Fibroblast of skin of left quadriceps (primary cell): ENCODE measurements at places on chromosomes 7 and 10.

DNA sequence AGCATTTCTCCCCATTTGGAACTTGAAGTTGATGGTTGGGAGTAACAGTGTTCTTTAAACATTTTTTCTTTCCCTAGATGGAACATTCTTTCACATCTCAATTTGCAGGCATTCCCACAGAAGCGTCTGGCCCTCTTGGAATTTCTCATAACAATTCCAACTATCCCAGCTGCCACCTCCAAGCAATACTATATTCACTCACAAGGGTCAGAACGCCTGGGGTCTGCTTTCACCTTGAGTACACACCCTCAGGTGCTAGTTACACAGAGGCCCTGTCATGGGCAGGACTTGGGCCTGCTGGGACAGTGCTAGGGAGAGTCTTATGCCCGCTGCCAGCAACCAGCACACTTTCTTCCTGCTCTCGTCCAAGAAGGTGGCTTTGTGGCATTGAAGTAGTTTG is 136.5 kb downstream of the JCAD start:
- DNase-seq, result no peak

DNA sequence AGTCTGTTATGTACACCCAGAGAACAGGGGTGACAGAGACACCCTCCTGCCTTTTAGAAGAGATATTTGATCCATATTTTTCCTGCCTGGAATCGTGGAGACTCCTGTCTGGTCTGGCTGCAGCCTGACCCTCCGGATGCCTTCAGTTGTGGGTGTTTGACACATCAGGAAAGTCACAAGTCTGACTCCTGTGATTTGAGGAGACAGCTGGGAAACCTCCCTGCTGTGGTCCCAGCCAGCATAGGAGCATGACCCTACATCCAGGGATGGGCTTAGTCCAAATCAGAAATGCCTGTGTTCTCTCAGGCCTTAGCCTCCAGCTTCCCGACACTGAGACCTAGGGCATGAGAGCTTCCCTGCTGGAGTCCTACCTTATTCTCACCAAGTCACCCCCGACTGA is 43.4 kb downstream of the GOT1 start:
- no peak for DNase-seq

- no peak for DNase-seq
Measured at GRCh38 chr10:122707535-122707934, 7.9 kb upstream of the C10orf120 start.

DNA sequence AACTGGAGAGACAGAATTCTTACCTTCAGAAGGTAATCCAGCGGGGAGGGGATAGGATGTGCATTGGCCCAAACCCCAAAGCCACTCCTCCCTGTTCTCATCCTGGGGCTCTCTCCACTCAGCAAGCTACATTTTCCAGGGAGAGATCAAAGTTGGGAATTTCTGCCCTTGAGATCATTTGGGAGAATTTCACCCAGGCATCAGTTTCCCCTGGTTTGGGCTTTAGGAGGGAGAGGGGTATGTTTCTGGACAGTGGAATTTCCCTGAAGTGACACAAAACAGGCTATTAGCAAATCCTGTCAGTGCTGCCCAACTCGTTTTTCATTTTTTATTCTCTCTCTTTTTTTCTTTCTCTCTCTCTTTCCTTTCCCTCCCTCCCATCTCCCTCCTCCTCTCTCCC is 35.7 kb downstream of the CYP17A1 start:
- DNase-seq, result peak; percentile 15

DNA sequence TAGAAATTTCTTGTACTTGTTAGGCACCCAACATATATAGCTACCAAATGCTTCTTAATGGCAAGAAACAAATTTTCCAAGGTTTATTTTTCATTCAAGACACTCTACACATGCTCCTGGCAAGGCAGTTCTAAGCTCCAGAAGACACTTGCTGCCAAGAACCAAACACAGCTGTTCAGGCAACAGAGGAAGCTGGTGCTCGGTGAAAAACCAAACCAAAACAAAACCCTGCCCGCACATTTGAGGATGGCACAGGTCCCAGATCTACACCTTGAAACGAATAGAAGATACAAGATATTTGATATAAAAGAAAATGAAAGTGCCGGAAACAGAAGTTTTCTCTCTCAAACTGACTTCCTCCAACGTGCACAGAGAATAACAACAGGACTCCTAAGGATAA is 4.9 kb upstream of the DNTT start:
- no peak for DNase-seq

DNA sequence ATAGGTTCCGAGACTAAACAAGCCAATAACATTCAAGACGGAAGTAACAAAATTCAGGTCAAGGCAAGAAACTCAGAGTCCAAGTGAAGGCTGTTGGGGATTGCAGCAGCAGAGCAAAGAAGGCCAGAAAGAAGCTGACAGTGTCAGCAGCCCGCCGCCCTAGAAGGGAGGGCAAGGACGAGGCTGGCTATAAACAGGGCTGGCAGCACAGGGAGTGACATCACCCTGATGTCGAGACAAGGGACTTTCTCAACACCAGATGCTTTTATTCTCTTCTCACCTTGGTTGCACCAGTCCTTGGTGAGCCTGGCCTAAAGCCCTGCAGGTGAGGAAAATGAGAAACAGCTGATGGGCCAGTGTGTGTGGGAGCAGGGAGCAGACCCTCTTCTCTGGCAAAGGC is 687.7 kb upstream of the NRP1 start:
- DNase-seq, result no peak

GRCh38 chr10:133079836-133080682 is 7.7 kb upstream of the ADGRA1 start:
- DNase-seq, result no peak

- no peak for DNase-seq
Measured at GRCh38 chr10:5711642-5712041, 27.0 kb downstream of the TASOR2 start.

DNA sequence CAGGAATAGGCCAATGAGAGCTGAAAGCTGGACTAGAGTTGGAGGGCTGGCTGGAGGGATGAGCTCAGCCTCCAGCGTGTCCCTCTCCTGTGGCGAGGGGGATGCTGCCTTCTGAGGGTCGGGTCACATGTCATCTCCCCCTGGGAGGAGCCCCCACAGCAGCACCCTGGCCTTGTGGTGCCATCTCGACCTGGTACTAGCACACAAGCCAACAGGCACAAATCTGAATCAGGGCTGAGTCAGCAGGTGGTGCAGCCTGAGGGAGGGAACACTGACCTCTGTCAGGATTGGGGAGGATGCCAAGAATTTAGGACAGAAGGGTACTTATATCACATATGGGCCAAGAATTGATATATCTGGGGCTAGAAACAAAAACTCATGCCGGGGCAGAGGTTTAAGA is 280.4 kb downstream of the CELF2 start:
- no peak for DNase-seq

DNA sequence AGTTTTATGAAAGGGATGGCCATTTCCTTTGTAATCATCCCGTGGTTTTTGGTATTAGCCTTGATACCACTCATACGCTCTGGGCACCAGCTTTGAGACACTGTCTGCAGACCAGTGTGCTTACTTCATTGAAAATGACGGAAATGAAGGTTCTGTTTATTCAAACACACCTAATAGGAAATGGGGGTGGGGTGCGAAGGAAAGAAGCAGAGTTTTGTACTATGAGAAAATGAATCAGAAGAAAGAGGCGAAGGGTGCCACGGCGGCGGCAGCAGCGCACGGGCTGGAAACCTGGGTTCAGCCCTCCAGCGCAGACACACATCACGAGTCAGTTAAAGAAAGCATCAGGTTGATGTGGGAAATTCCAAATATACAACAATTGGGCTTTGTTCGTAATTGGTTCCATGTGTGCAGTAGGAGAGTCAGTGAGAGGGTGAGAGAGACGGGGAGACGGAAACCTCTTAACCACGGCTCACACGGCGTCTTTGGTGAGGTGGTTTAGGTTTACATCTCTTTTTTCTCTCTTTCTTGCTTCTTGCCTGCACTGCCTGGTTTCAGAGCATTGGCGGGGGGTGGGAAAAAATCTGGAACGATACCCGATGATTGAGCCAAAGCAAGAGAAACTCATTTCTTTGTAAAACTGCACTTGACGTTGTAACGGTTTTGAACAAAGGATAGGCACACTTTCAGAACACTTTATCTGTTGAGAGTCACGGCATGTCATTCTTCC is 321.2 kb downstream of the FRMD4A start:
- peak; percentile 85 for DNase-seq

GRCh38 chr10:121611393-121612159 is 13.3 kb upstream of the FGFR2 start:
- no peak for DNase-seq

GRCh38 chr10:124158592-124158991 is 65.2 kb upstream of the CHST15 start:
- no peak for DNase-seq

GRCh38 chr10:84755311-84755710 is 426.9 kb downstream of the CCSER2 start:
- DNase-seq, result no peak

- DNase-seq, result no peak
Measured at GRCh38 chr7:101494602-101495329, 132.1 kb downstream of the COL26A1 start.

- no peak for DNase-seq
Measured at GRCh38 chr7:157908006-157908782, 571.4 kb downstream of the DNAJB6 start.

DNA sequence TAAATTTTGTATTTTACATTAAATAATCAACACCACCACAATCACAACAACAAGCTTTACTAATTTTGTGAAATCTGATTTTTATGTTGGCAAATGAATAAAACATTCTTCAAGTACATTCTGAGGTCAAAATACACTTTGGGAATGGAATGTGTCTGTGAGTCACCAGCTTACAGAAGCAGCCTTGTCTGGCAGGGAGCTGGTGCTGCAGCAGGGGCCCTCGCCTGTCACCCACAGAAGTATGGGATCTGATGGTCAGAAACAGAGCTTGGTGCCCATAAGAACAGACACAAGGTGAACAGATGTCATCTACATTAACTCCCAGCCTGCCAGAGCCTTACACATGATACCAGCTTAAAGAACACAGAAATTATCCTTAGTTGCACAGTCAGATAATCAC is 496.9 kb downstream of the CCSER2 start:
- peak; percentile 31 for DNase-seq

DNA sequence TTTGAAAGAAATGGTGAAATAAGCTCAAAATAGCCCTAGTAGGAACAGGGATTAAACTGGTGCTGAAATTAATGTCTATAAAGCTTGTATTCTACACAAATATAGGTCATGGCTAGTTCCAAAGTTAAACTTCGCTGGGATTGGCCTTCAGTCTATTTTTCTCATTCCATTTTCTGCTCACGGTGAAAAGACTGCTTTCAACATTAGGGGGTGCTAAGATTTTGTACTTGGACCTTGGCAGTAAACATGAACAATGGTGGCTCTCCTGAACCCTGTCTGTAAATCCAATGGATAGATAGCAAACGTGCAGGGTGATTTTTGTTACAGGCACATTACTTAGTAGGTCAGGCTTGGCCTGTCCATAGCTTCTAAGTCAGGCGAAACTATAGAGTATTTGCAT is 36.0 kb upstream of the RSU1 start:
- DNase-seq, result no peak
